ENCODE measurements at places on chromosomes 2 and 18.

GRCh38 chr2:19357402-19358241 lies 801 bp downstream of the OSR1 start:
- no peak for DNase-seq

DNA sequence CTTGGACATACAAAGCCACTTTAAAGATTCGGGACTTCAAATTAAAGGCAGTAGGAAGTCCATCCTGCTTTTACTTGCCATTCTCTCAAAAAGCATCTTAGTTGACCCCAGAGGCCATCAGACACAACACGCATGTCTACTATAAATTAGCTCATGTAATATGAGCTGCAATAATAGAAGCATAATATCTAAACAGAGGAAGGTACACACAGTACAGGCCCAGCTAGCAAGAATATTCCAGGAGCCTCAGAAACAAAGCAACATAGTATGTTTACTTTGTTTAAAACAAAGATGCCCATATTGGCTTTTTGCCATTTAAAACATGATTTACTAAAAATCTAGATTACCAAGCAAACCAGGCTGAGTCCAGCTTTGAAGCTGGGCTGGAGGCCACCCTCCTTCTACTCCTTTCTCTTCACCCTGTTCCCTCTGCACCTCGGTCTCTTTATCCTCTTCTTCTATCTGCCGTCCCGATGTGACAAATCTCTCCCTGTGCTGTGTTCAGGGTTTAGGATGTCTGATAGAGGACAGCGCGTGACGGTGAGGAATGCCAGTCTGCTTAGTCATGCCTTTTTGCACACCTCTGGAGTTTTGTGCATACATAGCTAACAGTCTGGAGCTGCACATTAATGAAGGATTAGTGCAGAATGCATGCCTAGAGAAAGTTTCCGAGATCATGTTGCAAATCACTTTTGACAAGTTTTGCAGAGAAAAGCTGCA lies 28.2 kb downstream of the DTNA start:
- no peak for DNase-seq

DNA sequence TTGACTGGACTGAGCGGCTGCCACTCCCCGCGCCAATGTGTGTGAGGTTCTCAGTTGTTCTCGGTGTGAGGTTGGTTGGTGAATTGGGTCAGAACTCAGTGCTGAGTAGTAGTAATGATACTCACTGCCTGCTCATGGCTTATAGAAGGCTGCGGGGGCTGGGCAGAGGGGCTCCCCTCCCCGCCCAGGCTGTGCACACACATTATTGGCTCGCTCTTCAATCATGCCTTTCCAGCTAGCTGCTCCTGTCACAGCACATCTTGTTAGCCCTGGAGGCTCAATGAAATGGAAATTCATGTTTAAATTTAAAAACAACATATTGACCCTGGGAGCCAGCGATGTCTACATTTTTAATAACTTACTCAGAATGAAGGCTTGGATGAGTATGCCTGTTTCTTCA lies 152.8 kb downstream of the CELF4 start:
- DNase-seq = no peak

GRCh38 chr2:101974663-101975062 lies 17.1 kb upstream of the IL1R2 start:
- DNase-seq = no peak
